HFFc6 (cell line): ENCODE measurements at places on chromosomes 1 and 21.

DNA sequence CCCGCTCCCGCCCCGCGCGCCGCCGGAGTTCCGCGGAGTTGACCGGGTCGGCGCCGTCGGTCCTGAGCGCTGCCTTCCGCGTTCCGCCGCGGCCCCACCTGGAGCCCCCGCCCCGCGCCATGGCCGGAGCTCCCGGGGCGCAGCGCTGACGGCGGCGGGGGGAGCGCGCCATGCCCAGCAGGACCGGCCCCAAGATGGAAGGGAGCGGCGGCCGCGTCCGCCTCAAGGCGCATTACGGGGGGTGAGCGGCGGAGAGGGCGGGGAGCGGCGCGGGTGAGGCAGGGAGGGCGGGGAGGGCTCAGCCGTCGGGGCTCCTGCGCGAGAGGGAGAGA is 216 bp downstream of the PRKCZ start:
- DNase-seq = no peak

DNA sequence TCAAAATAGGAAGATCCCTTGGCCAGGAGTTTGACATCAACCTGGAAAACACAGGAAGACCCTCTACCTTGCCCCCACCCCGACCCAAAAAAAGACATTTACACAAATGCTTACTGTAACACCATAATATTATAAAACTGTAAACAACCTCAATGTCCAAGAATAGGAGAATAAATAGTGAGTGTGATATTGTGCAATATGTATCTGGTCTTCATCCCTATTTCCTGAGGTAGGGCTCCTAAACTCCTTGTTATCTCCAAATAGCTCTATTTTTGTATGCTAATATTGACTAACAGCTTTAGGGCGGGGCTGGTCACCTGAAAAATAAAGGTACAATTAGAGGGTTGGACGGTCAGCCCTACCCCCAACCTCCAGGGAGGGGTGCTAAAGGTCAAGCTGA is 23.5 kb downstream of the RSBN1 start:
- DNase-seq = no peak

DNA sequence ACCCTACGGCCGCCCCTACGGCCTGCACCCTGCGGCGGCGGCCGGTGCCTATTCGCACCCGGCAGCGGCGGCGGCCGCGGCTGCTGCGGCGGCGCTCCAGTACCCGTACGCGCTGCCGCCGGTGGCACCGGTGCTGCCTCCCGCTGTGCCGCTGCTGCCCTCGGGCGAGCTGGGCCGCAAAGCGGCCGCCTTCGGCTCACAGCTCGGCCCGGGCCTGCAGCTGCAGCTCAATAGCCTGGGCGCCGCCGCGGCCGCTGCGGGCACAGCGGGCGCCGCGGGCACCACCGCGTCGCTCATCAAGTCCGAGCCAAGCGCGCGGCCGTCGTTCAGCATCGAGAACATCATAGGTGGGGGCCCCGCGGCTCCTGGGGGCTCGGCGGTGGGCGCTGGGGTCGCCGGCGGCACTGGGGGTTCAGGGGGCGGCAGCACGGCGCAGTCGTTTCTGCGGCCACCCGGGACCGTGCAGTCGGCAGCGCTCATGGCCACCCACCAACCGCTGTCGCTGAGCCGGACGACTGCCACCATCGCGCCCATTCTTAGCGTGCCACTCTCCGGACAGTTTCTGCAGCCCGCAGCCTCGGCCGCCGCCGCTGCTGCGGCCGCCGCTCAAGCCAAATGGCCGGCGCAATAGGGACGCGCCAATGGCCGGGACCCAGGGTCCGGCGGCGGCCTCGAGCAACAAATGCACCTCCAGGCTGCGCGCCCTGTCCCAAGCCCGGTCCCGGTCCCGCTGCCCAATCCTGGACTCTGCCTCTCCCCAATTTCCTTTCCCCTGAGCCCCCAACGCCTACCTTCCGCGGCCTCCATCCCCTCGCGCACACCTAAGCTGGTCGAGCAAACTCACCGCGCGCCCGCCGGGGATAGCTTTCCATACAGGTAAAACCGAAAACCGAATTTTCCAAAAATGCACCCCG is 1.8 kb downstream of the FOXD3 start:
- DNase-seq = no peak

DNA sequence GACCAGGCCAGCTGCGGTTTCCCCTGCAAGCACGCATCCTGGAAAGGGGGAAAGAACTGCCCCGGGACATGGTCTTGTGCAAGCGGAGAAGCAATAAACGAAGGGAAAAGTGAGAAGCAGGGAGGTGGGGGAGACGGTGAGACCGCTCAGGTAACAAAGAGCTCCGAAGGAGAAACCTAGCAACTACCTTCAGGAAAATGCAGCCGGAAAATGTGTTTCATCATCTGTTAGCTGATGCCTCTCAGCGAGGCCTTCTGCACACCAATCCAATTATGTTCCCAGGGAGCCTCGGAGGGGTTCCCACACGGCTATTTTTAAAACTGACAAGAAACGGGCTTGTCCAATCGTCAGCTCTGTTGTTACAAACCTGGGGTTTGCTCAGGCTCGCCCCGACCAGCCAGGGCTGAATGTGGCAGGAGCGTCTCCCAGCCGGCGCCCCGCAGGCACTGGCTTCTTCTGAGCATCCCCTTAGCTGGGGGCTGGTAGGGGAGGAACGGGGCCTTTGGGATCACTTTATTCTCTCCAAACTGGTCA is 3.4 kb downstream of the RIPK4 start:
- no peak for DNase-seq

- DNase-seq = no peak
These were observed 14.6 kb upstream of the UMODL1 start for GRCh38 chr21:42056468-42056867.

DNA sequence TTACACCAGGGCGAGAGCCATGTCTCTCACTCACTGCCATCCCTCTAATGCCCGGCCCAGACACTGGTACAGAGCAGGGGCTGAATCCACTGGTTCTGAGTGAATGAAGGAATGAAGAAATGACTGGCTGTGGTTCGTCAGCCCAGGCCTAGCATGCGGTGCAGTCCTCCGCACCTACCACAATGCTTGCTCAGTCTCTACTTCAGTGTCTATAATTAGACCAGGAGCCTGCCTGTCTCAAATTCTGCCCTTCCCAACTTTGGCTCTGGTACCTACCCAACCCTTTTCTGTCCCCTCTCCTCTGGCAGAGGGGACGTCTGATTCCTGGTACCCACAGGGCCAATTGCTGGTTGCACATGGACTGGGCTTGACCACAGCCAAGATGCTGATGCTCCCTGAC is 118.2 kb upstream of the GRIK3 start:
- DNase-seq = no peak

DNA sequence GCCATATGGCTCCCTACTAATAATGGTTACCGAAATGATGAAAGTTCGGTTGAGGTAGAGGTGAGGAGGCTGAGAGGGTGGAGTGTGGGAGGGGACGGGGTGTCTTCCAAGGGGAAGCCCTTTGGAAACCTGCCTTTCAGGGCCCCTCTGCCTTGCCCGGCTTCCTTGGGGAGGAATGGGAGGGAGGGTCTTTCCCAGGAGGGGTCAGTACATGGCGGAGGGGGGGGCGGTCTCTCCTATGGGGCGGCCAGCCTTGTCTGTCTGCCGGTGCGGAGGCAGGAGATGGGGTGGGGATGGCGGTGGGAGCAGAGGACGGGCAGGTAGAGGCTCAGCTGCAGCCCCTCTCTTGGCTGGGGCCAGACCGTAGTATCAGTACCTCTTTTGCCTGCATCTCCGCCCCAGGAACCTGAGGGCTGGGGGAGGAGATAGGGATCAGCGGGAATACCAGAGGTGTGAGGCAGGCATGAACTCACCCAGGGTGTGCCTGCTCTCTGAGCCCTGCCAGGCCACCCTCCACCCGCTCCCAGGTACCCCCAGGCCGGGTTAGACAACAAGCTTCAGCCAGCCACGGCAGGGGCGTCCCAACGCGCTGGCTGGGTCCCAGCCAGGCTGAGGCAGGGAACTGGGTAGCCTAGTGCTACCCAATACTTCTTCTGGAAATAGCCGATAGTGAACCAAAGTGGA is 79.4 kb upstream of the POU3F1 start:
- DNase-seq = no peak

- no peak for DNase-seq
These were observed 3.6 kb downstream of the ECM1 start for GRCh38 chr1:150511551-150511950.

DNA sequence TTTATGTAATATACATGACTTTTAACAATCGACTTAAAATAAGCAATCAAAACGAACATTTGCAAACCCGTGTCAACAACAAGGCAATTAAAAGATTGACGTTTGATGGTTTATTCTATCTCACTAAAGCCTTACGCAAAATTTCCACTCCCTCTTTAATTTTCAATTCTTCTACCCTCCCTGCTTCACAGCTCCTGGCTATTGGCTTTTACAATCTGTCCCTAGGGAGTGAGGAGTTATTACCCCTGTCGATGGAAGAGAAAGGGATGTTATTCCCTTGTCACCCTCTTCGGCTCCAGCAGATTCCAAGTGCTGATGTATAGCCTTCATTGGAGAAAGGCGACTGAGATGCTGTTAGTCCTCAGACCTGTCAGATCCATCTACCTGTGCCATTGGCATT is 161.3 kb downstream of the ZNF281 start:
- no peak for DNase-seq

GRCh38 chr1:31568895-31569595 is 7.3 kb upstream of the TINAGL1 start:
- no peak for DNase-seq

- DNase-seq = no peak
These were observed 6.9 kb upstream of the EFNA3 start for GRCh38 chr1:155071701-155072100.

- DNase-seq = no peak
These were observed 51.9 kb upstream of the GJA8 start for GRCh38 chr1:147850737-147851136.

DNA sequence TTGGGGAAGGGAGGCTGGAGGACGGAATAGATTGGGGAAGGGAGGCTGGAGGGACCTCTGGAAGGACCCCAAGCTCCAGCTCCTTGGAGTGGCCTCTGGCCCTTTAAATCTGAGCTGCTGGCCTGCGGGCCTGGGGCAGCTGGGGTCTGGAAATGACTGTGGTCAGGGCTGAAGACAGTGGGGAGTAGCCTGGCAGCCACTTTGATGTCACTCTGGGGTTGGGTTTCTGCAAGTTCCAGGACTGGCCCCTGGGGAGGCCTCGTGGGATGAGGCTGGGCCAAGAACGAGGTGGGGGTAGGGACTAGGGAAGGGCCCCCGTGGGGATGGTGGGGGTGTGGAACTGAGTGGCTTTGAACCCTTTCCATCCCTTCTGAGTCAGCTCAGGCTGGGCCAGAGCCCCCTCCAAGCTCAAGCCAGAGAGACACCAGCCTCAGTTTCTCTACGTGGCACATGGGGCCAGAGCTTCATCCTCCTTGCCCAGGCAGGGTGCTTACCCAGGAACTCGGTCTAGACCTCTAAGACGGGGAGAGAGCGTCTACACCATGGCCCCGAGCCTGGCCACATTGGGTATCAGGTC is 59.7 kb downstream of the ALPL start:
- no peak for DNase-seq

DNA sequence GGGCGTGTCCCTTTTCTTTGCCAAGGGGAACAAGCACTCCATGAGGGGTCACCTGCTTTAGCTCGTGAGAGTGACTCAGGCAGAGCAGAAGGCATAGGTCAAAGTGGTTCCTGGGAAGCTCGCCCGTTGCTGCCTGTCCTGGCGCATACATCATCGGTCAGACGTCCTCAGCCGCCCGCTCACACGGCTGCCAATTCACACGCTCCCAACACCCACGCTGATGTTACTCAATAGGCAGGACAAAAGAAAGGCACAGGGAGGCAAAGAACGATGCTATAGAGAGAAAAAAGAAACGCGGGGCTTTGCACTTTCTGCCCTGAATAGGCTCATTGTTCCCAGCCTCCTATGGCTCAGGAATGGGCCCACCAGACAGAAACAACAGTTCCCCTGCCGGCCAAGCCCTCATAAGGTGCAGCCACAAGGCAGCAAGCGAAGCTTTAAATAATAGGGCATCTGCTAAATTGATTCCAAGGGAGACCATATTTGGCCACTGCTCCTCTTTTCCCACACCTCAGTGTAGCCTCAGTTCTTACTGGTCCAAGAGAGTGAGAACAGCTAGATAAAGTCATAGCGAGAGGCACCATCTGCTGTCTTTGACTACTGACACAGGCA is 38.7 kb downstream of the VTCN1 start:
- no peak for DNase-seq

- no peak for DNase-seq
These were observed 17.4 kb downstream of the PIK3C2B start for GRCh38 chr1:204477036-204477740.

DNA sequence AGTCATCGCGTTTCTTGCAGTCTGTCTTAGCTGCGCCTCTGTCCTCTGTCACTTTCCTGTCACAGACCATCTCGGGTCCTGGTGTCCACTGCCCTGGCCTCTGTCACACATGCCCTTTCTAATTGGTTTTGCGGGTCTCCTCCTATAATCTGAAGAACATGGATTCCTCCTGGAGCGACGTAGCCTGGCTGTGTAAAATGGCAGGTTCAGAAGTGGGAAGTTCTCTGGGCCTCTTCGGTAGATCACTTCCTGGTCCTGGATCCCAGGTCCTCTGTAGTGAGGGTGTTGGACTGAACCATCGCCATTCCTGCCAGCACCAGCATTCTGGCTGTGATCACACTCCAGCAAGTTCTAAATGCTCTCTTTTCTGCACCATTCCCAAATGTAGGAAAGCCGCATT is 857 bp downstream of the FAM3B start:
- no peak for DNase-seq

- DNase-seq = no peak
These were observed 28.4 kb downstream of the DMBX1 start for GRCh38 chr1:46517932-46518498.

- no peak for DNase-seq
These were observed at the start of gene PIK3CD for GRCh38 chr1:9651565-9652378. PIK3CD (plus strand) TSS chr1:9651731; CDS start chr1:9710456, 58,725 bp downstream.

GRCh38 chr1:228273720-228274451 is 66.0 kb downstream of the OBSCN start:
- DNase-seq = no peak

DNA sequence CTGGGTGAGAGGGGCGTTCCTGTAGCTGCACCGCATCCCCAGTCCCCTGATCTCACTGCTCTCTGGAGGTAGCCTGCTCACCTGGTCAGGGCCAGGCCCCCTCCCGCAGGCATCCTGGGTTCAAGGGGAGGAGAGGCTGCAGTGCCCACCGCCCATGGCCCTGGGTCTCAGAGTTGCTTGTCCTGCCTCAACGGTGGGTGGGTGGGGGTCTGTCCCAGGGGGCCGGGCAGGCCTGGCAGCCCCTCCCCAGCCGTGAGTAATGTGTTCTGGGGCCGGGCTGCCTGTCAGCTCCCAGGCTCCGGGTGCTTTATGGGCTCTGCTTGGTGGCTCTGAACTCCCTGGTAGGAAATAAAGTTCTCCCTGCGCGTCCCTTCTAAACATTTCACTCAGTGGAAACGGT is 126.9 kb downstream of the CASZ1 start:
- no peak for DNase-seq

GRCh38 chr1:29460041-29460610 is 223.8 kb downstream of the PTPRU start:
- no peak for DNase-seq

DNA sequence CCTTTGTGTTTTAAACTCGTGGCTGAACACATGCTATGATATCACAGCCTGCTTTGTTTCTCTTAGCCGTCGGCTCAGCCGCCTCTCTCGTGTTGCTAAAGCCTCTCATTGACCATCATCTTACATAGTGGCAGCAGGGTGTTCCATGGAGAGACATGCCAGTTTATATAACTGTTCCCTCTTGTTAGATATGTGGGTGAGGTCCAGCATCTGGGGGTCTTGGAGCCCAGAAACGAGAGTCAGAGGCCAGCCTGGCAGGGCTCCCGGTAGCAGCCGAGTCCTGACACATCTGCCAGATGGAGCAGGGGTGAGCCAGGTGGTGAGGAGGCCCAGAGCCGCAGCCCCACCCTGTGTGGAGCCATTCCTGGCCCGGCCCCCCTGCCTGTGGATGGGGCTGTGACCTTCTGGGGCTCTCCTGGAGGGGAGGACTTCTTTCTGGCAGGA is 11.9 kb downstream of the PODN start:
- DNase-seq = no peak
